ENCODE measurements at places on chromosomes 12 and 14. TPM values are rescaled to one million over a fixed set of nuclear protein-coding genes. Genes with fewer than 3 reads are reported as not detected.

DNA sequence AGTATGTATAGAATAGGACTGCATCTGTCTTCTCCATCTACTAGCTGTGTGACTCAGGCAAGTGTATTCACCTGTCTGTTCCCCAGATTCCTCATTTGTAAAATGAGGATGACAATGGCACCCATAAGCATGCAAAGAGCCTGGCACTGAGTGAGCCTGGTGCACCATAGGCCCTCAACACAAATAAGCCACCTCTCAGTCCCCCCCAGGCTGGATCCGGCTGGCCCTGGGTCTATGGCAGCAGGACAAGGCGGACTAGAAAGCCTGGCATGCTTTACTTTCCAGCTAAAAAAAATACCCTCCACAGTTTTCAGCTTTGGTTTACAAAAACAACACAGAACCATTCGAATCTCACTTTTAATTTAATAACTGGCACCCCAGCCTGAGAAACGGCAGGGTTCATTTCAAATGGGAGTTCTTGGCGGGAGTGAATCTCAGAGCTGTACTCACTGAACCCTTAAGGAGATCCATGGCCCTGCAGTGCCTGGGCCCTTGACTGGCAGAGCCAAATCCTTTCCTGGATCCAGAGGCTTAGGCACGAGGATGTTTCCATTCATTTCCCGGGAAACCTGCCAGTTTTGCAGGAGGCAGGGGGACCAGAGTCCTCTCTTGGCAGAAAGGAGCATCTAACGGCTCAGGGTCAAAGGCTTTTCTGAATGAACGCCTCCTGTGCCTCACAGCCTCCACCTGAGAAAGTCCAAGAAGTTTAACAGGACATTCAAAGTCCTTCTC lies 17.7 kb downstream of the SYNE3 start:
- DNase-seq: no peak

DNA sequence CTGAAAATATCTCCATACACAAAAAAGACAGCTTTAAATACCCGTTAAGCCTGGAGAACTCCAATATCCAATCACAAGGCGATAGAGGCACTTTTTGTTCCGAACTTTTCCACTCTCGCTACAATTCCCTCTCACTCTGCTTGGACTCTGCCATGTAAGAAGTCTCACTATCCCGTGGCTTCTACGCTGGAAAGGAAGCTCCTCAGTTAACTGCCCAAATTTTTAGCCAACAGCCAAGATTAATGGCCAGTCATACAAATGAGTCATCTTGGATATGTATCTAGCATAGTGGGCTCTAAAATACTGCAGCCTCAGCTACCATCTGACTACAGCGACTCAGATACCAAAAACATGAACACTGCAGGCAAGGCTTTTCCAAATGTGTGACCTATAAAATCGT lies 45.5 kb upstream of the RERGL start:
- DNase-seq: no peak

GRCh38 chr12:65754744-65755595 lies 69.3 kb upstream of the HMGA2 start:
- DNase-seq: no peak

GRCh38 chr12:114152890-114153289 lies 186.8 kb upstream of the RBM19 start:
- no peak for DNase-seq

- DNase-seq: peak; percentile 57
Measured at GRCh38 chr14:55129428-55130195, 560 bp downstream of the LGALS3 start.

GRCh38 chr14:50396631-50397389 lies at the start of gene CDKL1:
CDKL1 (minus strand) TSS chr14:50396881; CDS start chr14:50395868, 1,013 bp downstream.
- DNase-seq: peak; percentile 59

- DNase-seq: no peak
Measured at GRCh38 chr12:11711651-11712327, 62.3 kb downstream of the ETV6 start.

DNA sequence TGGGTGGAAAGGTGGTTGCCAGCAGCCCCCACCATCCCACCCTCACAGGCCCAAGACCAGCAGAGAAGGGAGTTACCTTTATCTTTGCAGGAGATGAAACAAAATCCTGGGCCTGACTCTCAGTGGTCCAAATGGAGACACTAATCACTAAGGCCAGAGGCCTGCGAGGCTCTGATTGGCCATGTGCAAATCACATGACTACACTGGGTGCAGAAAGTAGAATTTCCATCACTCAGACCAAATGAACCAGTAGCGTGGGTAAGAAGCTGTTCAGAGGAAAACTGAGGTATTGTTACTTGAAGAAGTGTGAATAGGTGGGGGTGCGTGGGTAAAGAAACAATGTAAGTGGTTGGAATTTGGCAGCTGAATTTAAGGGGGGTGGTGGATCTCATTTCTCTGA lies 20.2 kb upstream of the PPP1CC start:
- no peak for DNase-seq

DNA sequence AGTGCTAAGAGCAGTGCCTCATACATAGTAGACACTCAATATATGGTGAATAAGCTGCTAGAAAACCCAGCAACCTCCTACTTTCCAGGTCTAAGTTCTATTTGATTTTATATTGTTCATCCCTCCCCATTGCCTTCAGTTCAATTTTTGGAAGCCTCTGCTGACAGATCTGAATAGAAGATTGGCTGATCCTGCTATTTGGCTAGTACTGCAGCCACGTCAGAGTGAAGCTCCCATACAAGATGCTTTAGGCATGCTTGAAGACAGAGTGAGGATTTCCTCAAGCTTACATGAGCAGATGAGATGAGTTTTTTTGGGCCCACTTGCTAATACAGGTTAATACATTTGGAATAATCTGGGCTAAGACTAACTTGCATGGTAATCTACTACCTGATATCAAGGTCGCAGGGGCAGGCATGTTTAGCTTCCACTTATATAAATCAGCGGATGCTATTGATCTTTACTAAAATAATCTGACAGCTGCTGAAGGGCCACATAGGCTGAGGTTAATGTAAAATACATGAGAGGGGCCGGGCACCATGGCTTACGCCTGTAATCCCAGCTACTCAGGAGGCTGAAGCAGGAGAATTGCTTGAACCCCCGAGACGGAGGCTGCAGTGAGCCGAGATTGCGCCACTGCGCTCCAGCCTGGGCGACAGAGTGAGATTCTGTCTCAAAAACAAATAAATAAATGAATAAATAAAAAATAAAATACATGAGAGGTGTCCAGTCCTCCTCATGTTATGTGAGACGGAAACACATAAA lies 15.9 kb upstream of the AEBP2 start:
- no peak for DNase-seq

GRCh38 chr12:93102744-93103143 lies 173.6 kb upstream of the EEA1 start:
- DNase-seq: no peak

GRCh38 chr12:117114784-117115183 lies 15.6 kb upstream of the TESC start:
- DNase-seq: no peak

- no peak for DNase-seq
Measured at GRCh38 chr12:124485371-124485770, 82.0 kb downstream of the NCOR2 start.

DNA sequence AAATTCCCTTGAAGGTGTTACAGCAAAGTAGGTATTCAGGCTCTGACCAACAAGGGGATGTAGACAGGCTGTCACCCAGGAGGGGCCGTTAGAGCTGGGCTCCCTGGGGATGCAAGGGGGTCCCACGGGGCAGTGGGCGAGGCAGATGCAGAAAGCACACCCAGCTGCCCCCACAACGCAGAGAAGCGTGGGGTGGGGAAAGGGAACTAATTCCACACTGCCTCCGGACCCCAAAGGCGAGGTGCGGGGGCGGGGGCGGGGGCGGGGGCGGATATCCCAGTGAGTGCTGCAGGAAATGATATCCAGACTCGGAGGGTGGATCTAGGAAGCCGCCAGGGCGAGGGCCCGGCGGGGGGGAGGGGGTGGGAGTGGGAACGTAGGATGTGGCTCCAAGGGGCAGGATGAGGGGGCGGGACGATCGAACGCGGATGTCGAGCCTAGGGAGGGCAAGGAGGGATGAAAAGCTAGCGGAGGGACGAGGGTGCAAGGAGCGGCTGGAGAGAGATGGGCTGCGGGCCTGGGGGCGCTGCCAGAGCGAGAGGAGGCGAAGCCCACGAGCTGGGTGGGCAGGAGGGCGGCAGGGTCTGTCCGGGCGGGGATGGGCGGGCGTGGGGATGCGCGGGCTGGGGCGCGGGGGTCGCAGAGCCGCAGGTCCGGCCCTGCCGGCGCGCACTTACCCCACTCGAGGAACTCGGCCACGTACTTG lies 874 bp downstream of the CDC42BPB start:
- DNase-seq: peak; percentile 58

DNA sequence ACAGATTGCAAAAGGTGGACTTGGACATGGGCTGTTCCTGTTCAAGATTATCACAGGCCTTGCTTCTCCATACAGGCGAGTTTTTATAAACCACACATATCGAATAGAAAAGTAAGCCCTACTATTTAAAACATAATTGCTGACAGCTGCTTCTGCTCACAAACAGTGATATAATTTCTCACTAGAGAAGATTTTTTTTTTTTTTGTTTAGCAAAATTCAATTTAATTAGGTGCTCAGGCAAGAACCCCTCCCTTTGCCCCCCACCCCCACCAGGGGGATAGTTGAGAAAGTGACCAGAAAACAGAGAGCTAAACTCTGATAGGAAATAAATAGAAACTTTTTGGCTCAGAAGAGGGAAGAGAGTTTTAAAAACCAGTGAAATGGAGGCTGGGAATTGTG lies 132.8 kb upstream of the CRY1 start:
- DNase-seq: no peak

DNA sequence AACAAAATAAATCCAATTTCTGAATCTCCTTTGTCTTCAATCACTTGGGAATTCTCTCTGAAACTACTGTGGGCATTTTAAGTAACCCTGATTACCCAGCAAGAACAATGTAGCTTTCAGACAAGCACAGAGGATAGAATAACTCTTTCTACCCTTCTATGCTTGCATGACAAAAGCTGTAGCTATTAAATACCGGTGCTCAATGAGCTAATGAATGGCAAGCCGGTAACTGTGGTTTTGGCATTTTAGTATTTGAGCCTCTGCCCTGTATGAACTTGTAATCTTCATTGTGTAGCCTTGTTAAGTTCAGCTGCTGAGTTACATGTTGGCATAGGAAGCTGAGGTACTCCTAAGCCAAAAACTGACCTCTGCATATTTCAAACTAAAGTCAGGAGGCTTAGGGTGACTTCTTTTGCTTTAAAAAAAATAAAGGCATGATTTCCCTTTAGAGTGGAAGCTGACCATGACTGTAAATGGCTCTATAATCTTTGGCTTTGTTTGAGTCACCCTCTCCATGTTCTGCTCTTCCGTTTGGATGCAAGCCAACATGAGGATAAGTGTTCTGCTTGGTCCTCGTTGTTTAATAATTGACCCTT lies 171.0 kb upstream of the HIF1A start:
- no peak for DNase-seq

- no peak for DNase-seq
Measured at GRCh38 chr12:32131666-32132065, 25.0 kb downstream of the BICD1 start.

The TMEM132D gene
- 0.54 TPM for polyA plus RNA-seq

The PDE3A gene
- polyA plus RNA-seq: 10.2 TPM

The SERPINA10 gene
- 0.43 TPM for polyA plus RNA-seq

The TMTC1 gene
- polyA plus RNA-seq: 47.2 TPM

The P2RX7 gene
- 1.2 TPM for polyA plus RNA-seq

The KRT5 gene
- not detected for polyA plus RNA-seq

The DLGAP5 gene
- 11.6 TPM for polyA plus RNA-seq

The PGF gene
- 29.1 TPM for polyA plus RNA-seq

The TMEM233 gene
- polyA plus RNA-seq: not detected

The SOAT2 gene
- 0.51 TPM for polyA plus RNA-seq

The SPIC gene
- not detected for polyA plus RNA-seq

The RFX4 gene
- 0.29 TPM for polyA plus RNA-seq

All from muscle of arm (tissue), 14 donors.